ENCODE measurements at places on chromosomes 4 and X.

DNA sequence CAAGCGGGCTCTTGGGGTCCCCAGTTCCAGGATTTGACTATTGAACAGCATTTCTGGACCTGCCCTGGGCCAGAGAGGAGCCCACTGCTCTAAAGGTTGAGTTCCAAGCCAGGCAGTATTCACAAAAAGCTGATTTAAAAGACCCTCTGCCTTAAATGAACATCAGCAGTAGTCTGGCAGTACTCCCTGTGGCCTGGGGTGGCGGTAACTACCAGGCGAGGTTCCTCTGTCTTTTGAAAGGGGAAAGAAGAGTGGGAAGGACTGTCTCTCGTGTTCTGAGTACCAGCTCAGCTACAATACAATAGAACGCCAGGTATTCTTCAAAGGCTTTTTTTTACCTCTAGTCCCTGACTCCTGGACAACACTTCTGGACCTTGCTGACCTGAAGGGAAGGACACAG lies 456.4 kb upstream of the TEX13C start:
- DNase-seq = no peak

DNA sequence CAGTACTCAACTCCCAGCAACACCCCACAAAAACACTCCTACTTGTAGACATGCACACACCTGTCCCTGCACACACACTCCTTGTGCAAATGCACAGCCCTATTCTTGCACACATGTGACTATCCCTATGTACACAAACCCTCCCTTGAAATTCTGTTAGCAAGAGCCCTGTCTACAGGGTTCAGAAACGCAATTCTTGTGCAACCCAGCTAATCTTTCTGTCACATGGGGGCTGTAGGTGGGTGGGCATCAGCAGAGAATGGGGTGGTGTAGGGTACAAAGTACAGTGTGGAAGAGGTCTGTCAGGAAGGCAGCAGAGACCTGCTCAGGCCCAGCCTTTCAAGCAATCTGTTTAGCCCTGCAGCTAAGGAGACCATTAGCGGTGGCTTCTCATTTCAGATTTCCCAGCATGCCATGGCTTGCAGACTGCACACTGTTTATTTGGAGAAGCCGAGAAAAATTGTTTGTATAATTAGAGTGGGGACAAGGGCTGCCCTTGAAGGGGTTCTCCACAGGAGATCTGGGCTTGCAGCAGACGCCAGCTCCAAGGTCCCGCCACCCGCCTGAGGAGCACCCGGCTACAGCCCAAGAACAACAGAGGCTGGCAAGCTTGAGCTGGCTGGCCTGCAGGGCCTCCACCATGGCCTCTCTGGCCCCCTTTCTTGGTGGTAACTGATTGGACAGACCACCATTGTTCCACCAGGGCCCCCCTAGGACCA lies 144.0 kb upstream of the PJA1 start:
- no peak for DNase-seq

- DNase-seq = peak; percentile 91
Observed at GRCh38 chr4:94548571-94548970, 96.8 kb downstream of the PDLIM5 start.

DNA sequence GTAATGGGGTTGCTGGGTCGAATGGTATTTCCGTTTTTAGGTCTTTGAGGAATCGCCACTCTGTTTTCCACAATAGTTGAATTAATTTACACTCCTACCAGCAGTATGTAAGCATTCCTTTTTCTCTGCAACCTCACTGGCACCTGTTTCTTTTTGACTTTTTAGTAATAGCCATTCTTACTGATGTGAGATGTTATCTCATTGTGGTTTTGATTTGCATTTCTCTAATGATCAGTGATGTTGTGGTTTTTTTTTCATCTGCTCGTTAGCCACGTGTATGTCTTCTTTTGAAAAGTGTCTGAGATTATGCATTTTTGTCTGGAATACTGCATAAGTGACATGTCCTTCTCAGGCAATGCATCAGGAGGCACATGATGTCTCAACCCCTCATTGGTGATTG lies 28.8 kb downstream of the REPS2 start:
- no peak for DNase-seq

GRCh38 chr4:184958923-184959210 lies 59.4 kb upstream of the HELT start:
- DNase-seq = no peak

DNA sequence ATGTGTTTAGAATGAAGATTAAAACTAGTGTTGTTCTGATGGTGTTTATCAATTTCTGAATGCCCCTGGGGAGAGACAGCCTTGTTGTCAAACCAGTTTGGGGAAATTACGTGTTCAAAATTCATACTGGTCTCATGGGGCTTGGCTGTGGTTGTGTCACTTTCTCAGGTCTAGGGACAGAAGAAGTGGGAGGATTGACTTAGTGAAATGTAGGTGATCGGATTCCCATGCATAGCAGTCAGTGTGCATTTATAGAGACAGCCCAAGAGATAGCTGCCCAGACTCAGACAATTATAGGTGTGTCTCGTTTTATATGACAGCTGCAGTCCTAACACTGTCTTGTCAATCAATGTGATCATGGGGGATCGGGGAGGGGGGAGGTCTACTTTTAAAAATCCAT lies 94.4 kb upstream of the CLCN4 start:
- no peak for DNase-seq

DNA sequence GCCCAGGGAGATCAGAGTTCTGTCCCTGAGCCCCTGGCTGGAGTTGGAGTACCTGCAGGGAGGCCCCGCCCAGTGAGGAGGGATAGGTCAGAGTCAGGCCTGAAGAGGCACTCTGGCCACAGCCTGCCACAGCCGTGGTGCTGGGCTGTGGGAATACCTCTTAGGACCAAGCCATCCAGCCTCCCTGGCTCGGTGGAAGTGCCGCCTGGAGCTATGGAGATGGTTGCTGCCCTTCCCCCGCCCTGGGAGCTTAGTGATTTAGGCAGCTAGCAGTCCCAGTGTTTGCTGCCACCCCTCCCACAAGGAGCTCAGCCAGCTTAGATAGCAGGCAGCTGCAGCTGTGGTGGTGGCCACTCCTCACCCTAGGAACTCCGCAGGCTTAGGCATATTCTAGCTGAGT lies 446.3 kb upstream of the GNPDA2 start:
- DNase-seq = no peak

GRCh38 chrX:41384051-41384705 lies 50.2 kb downstream of the DDX3X start:
- DNase-seq = peak; percentile 67

GRCh38 chr4:159264057-159264456 lies 161.2 kb downstream of the RAPGEF2 start:
- DNase-seq = no peak

GRCh38 chrX:15170927-15171326 lies 99.0 kb downstream of the ASB9 start:
- peak; percentile 48 for DNase-seq

GRCh38 chr4:84952004-84952403 lies 14.5 kb downstream of the WDFY3 start:
- peak; percentile 94 for DNase-seq

GRCh38 chr4:127555106-127555505 lies 77.7 kb upstream of the INTU start:
- peak; percentile 78 for DNase-seq

DNA sequence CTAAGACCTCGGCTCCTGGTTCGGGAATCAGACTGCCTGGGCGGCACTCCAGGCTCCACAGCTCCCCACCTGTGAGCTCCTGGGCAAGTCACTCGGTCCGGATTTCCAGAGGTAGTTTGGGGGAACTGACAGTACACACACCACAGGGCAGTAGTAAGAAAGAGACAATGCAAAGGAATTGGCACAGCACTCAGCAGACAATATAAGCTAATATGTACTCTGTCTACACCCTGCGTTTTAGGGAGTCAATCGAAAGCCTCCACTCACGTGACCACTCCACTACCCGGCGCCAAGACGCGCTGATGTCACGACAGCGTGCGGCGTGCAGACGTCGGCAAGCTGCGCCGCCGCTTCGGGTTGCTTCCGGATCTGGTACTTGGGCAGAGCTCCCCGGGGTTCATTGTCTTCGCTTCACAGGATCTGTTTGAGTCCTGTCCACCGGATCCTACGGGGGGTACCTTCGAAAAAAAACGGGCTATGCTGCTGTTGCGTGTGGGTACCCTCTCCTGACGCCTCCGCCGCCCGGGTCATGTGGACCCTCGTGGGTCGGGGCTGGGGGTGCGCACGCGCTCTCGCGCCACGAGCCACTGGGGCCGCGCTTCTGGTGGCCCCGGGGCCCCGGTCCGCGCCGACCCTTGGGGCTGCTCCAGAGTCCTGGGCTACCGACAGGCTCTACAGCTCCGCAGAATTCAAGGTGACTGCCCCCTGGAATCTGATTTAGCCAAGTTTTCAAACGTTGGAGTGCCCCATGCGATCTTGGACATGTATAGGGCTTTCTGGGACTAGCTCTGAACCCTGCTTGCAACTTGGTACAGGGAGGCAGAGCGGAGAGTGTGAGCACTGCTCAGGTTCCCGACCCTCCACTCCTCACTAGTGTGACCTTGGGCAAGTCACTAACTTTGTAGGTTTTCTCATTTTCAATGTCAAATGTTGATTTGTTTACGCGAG lies at the start of gene GUF1:
Gene GUF1 (plus strand): TSS at position 327 of the 948 bp plus-strand sequence. CDS start 203 bp downstream, at position 530.
- peak; percentile 90 for DNase-seq

DNA sequence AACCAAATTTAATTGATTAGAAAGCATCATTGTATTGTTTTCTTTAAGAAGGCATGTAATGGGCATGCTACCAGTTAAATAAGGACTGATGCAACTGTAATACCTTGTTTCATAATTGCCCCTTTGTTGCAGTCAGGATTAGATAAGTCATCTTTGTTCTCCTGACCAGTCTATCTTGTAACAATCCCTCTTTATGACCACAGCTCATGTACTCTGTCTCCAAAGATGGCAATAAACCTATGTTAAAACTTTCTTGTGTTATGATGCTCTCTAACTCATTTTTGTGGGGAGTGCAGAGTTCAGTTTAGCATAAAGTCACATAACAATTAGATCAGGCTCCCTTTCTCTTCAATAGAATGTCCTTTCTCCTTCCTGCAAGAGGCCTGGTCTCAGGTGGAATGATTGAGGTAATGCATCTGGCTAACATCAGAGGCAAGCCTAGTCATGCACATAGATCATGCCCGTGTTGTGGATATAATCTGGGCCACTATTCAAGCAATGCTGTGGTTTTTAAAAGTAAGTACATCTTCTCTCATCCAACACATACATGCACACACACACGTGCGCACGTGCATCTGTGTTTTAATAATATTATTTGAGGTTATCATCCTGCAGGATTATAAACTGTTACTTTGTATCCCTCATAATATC lies 45.6 kb downstream of the TMEM154 start:
- no peak for DNase-seq

- peak; percentile 77 for DNase-seq
Observed at GRCh38 chr4:164571593-164572390, 182.1 kb upstream of the SMIM31 start.

GRCh38 chrX:9676306-9676705 lies 89.3 kb downstream of the GPR143 start:
- DNase-seq = no peak

- DNase-seq = peak; percentile 32
Observed at GRCh38 chr4:124121461-124121971, 591.0 kb downstream of the ANKRD50 start.

DNA sequence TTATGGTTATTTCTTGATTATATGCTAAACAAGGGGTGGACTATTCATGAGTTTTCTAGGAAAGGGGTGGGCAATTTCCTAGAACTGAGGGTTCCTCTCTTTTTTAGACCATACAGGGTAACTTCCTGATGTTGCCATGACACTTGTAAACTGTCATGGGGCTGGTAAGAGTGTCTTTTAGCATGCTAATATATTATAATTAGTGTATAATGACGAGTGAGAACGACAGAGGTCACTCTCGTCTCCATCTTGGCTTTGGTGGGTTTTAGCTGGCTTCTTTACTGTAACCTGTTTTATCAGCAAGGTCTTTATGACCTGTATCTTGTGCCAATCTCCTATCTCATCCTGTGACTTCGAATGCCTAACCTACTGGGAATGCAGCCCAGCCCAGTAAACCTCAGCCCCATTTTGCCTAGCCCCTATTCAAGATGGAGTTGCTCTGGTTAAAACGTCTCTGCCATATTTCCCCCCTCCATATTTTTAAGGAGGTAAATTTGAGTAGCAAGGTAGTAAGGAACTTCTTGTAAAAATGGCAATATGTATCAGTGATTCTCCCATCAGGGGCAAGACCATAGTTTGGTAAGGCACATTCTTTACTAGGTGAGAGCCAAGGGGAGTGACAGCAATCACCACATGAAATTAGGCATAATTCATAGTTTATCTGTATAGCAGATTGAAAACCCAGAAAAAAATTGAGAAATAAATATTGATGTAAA lies 2.6 kb downstream of the CXCL2 start:
- peak; percentile 67 for DNase-seq

- DNase-seq = peak; percentile 2
Observed at GRCh38 chr4:181525634-181526033, 717.6 kb upstream of the TENM3 start.

DNA sequence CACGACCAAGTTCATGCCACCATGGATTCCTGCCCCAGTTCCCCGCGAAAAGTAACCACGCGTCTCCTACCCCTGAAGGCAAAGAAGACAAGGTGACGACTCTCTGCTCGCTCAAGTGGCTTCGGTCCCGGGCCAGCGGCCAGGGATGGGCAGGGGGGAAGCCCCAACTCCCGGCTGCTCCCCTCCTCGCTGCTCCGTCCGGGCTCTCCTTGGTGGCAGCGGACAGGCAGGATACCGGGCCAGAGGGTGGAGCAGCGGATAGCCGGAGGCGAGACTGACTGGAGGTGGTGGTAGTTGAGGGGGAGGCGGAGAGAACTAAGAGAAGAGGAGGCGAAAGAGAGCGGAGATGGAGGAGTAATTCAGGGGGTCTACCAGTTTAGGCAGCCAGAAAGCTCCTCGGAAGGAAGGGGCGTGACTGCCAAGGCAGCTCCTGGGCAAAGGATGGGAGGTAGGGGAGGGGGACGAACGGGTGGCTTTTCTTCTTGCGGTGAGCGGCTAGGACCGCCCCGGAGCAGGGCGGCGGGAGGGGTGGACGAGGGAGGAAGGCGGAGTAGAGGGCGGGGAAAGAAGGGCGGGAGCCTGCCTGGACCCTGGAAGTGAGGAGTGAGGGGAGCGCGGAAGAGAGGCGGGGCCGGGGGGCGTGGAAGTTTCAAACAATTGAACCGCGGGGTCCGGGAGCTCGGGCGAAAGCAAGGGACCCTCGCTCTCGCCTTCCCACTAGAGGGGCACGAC lies at the start of gene AMOT:
Gene AMOT (minus strand): TSS at position 450 of the 732 bp plus-strand sequence. CDS start 17,705 bp downstream, outside the sequence.
- peak; percentile 80 for DNase-seq

DNA sequence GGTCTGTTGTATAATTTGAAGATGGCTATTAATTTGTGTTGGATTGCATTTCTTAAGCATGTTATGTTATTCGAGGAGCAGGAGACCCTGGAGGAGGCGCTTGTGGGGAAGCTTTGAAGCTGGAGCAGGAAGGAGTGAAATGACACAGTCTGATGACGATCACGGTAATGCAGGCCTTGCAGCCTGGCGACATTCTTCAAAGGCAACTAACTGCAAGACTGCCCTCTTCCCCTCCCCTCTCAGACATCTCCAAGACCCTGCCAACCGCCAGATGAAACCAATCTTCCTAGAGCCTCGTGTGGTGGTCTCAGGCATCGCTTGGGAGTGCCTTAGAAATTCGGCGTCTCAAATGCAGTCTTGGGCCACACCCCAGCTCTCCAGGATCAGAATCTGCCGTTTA lies 16.1 kb downstream of the CLCN4 start:
- DNase-seq = peak; percentile 29

Measured in kidney tubule cell (primary cell).